ENCODE measurements at places on chromosomes 1 and 21.

DNA sequence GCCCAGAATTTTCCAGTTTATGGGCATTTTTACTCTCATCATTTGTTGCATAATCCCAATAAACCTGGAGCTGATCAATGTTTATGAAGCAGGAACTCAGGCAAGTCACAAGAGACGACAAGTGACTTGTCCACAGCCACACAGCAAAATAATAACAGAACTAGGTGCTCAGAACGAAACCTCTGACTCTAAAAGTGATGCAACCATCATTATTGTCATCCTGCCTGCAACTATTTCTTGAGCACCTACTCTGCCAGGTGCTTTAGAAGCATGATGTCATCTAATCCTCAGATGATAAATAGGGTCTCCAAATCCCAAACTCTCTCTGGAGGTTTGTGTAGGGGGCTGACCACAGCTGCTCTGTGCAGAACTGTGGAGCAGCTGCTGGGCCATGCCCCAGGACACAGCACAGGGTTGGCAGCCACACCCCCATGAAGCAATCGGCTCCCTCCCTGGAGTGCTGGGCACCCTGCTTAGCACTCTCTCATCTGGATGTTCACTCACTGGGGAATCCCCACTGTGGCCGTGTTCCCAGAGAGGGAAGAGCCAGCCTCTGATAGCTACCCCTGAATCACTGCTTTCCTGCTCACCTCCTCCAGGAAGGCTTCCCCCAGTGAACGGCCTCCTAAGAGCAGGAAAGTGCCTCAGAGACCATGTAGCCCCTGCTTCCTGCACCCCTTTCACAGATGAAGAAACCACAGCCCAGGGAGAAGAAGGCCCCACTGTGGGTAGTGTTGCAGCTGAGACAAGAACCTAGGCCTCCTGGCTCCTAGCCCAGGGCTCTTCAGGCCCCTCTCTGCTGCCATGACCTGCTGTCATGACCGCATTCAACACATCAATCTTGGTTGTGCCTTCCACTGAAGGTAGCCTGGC lies 2.1 kb downstream of the TTC22 start:
- peak; percentile 11 for DNase-seq

GRCh38 chr21:35932232-35932911 lies 128.0 kb downstream of the SETD4 start:
- DNase-seq, result no peak

GRCh38 chr1:44354268-44354839 lies 703 bp downstream of the ERI3 start:
- DNase-seq, result no peak

- peak; percentile 81 for DNase-seq
Measured at GRCh38 chr1:15153842-15154479, 414 bp downstream of the TMEM51 start.

- DNase-seq, result no peak
Measured at GRCh38 chr1:184416481-184416880, 29.7 kb downstream of the C1orf21 start.

GRCh38 chr1:177922209-177922608 lies 47.6 kb downstream of the SEC16B start:
- DNase-seq, result no peak

GRCh38 chr1:21651214-21652042 lies 17.7 kb downstream of the RAP1GAP start:
- DNase-seq, result peak; percentile 40

DNA sequence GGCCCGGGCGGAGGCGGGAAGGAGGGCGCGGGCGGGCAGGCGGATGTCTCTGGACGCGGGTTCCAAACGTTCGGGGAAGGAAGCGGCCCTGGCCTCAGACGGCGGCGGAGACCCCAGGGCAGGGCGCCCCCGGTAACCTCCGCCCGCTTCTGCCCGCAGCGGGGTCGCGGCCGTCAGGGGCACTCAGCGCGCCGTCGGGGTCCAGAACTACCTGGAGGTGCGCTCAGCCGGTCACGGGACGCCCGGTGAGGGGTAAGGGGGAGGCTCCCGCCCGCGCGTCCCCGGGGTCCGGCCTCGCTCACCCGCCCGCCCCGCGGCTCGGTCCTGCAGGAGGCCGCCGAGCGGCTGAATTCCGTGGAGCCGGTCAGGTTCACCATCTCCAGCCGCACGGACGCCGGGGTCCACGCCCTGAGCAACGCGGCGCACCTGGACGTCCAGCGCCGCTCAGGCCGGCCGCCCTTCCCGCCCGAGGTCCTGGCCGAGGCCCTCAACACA lies 406 bp downstream of the PUSL1 start:
- DNase-seq, result no peak

DNA sequence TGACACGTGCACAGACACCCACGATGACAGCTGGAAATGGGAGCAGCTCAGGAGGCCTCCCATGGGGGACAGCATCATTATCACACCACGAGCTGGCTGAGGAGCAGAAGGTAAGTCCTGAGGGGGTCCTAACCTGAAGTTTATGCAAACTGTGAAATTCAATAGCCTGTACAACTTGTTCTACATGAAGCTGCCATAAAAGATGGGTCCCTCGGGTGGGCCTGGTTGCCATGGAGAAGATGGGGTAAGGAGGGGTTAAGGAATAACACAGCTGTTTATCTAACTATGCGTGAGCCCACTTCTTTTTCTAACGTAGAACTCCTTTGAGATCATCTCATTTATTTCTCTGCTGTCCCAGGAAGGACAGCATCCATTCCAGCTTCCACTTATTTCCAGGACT lies 163.4 kb upstream of the CD34 start:
- DNase-seq, result no peak

- DNase-seq, result no peak
Measured at GRCh38 chr1:87178441-87178840, 150.2 kb upstream of the LMO4 start.

- DNase-seq, result peak; percentile 39
Measured at GRCh38 chr1:214364386-214364785, 83.4 kb downstream of the SMYD2 start.

DNA sequence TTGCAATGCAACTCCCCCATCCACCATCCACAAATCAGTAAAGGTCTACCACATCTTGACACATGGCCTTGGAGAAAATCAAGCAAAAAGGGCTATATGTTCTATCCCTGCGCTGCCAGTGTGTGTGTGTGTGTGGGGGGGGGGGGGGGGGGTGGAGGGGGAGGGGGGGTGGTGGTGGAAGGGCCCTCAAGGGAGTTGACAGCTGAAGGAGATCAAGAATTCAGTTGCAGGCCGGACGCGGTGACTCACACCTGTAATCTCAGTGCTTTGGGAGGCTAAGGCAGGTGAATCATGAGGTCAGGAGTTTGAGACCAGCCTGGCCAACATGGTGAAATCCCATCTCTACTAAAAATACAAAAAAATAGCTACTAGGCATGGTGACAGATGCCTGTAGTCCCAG lies 37.6 kb upstream of the CLIC4 start:
- no peak for DNase-seq

- DNase-seq, result no peak
Measured at GRCh38 chr1:21299780-21300395, 9.6 kb upstream of the ECE1 start.

Measured in glutamatergic neuron (in vitro differentiated cells).